ENCODE measurements at places on chromosomes 13 and 19. TPM values are rescaled to one million over a fixed set of nuclear protein-coding genes. Genes with fewer than 3 reads are reported as not detected.

GRCh38 chr13:97254816-97255215 lies 32.7 kb downstream of the MBNL2 start:
- no peak overlapping the region for H3K27ac ChIP-seq
- DNase-seq = no peak
- no peaks in the 10 kb centered on the region for H3K27me3 ChIP-seq
- H3K4me1 ChIP-seq = peaks cover 62% of the 10 kb centered on the region

GRCh38 chr19:17475541-17476115 lies 5.3 kb downstream of the SLC27A1 start:
- DNase-seq = no peak
- H3K27me3 ChIP-seq = no peaks in the 10 kb centered on the region
- H3K27ac ChIP-seq = no peak overlapping the region
- no peak overlapping the region for H3K4me3 ChIP-seq
- H3K36me3 ChIP-seq = no peaks in the 10 kb centered on the region

DNA sequence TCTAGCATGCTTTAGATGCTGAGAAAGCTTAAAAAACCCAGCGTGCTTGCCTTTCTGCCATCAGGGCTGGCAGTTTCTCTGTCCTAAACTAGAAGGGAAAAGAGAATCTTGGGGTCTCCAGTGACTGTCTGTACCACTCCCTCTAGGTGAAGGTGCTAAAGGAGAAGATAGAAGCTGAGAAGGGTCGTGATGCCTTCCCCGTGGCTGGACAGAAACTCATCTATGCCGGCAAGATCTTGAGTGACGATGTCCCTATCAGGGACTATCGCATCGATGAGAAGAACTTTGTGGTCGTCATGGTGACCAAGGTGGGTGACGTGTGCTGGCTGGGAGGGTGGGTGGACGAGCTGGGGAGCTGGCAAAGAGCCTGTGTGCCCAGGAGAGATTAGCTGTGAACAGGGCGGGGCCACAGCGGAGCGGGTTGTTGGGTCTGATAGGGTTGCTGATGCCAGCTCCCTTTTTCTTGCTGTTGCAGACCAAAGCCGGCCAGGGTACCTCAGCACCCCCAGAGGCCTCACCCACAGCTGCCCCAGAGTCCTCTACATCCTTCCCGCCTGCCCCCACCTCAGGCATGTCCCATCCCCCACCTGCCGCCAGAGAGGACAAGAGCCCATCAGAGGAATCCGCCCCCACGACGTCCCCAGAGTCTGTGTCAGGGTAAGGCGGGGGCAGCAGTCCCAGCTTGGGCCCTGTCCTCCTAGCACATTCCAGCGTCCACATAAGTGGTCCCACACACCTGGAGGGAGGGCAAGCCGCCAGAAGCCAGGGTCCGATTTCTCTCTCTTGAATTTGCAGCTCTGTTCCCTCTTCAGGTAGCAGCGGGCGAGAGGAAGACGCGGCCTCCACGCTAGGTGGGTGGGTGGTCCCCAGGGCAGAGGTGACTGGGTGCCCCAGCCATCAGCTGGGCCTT lies 2.3 kb downstream of the RAD23A start:
- H3K36me3 ChIP-seq = peaks cover 72% of the 10 kb centered on the region
- peak overlapping the region; percentile 58 for H3K27ac ChIP-seq
- DNase-seq = no peak
- H3K4me1 ChIP-seq = peaks cover 48% of the 10 kb centered on the region

GRCh38 chr19:56732976-56733375 lies 61.4 kb upstream of the ZNF835 start:
- no peak for DNase-seq
- H3K4me3 ChIP-seq = no peak overlapping the region
- no peaks in the 10 kb centered on the region for H3K27me3 ChIP-seq

CPB2 gene
- total RNA-seq = not detected

GRCh38 chr19:55165952-55166529 lies 372 bp downstream of the DNAAF3 start:
- DNase-seq = peak; percentile 53
- peaks cover 3% of the 10 kb centered on the region for H3K36me3 ChIP-seq
- H3K27me3 ChIP-seq = peaks cover 48% of the 10 kb centered on the region
- peaks cover 12% of the 10 kb centered on the region for H3K4me1 ChIP-seq
- H3K4me3 ChIP-seq = peak overlapping the region; percentile 61
- H3K27ac ChIP-seq = no peak overlapping the region

- no peak overlapping the region for H3K4me3 ChIP-seq
- no peak for DNase-seq
- no peaks in the 10 kb centered on the region for H3K36me3 ChIP-seq
- no peaks in the 10 kb centered on the region for H3K4me1 ChIP-seq
Observed at GRCh38 chr13:76912476-76912875, 26.3 kb upstream of the KCTD12 start.

DNA sequence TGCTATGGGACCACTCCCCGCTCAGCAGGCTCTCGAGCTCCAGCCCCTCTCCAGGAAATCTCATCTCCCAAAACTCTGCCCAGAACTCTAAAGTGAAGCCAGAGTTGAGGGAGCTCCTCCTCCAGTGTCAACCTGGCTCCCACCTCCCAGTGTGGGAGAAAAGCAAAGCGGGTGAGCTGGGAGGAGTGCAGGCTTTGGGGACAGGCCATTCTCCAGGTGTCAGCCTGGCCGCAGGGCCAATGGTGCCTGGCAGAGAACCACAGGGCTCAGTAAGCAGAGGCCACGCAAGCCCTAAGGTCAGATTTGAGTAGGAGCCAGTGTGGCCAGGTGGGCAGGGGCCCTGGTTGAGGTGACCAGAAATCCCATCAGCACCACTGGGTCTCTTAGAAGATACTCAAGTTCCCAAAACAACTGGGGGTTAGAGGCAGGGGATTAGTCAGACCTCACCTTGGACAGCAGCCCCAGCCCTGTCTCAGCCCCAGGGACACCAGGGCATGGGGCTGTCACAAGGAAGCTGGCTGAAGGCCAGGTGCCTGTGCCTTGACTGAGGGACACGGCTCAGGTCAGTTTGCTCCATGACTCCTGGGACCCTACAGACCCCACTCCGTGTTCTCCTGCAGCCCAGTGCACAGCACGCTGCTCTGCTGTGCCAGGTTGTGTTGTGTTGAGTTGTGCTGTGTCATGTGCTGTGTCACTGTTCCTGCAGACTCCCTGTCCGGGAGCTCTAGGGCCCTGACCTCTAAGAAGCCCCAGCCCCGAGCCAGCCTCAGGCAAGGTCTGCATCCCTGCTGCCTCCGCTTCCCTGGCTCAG lies 2.8 kb upstream of the ZNF181 start:
- H3K27me3 ChIP-seq = peaks cover 15% of the 10 kb centered on the region
- no peak overlapping the region for H3K4me3 ChIP-seq
- no peak overlapping the region for H3K27ac ChIP-seq
- H3K4me1 ChIP-seq = peaks cover 19% of the 10 kb centered on the region
- H3K36me3 ChIP-seq = peaks cover 10% of the 10 kb centered on the region
- no peak for DNase-seq

- H3K36me3 ChIP-seq = no peaks in the 10 kb centered on the region
- peak overlapping the region; percentile 72 for H3K4me3 ChIP-seq
- H3K27me3 ChIP-seq = no peaks in the 10 kb centered on the region
- no peak for DNase-seq
Observed at GRCh38 chr19:21604951-21605476, 99.6 kb downstream of the ZNF429 start.

LRRC4B gene
- not detected for total RNA-seq

ZNF556 gene
- not detected for total RNA-seq

DNA sequence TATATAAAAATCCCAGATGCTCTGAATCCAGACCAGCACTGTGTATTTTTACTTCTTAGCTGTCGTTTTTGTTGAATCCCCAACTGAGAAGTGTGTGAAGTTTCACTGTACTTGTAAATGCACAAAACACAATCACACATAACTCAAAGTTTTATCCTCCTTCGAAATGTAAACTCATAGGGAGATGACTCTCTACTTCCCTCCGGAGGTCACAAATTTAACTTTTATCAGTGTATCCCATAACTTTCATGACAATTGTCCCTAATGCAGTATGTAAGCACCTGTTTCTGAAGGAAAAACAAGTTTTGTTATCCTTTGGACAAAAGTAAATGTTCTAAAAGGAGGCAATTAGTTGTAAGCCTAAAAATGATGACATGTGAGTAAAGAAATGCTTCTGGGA lies 665.0 kb upstream of the SLITRK6 start:
- H3K4me1 ChIP-seq = no peaks in the 10 kb centered on the region
- no peak overlapping the region for H3K27ac ChIP-seq

DNA sequence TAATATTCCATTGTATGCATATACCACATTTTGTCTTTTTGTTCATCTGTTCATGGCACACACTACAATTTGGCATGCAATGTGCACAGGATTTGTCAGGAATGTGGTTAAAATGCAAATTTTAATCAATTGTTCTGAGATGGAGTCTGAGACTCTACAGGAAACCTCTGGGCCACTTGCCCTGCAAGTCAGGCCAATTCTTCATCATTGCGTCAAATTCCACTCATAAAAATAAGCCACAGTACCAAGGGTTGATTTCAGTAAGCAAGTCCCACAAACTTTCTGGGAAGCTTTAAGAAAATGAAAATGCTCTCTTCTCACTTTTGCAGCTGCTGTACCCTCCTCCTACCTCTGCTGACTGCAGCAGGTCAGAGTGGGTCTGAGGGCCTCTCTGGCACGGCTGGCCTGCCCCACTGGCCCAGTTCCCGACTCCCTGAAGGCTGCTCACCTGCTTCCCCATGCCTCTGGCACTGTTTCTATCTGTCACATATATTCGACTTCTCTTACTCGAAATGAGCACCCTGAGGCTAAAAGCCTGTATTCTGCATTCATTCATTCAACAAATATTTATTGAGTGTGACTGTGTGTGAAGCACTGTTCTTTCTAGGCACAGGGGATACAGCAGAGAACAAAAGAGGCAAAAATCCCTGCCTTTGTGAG lies 83.8 kb upstream of the WASF3 start:
- H3K36me3 ChIP-seq = no peaks in the 10 kb centered on the region
- no peak for DNase-seq
- no peaks in the 10 kb centered on the region for H3K27me3 ChIP-seq
- no peak overlapping the region for H3K4me3 ChIP-seq
- H3K27ac ChIP-seq = no peak overlapping the region
- peaks cover 4% of the 10 kb centered on the region for H3K4me1 ChIP-seq

- peaks cover 2% of the 10 kb centered on the region for H3K27me3 ChIP-seq
- H3K4me1 ChIP-seq = peaks cover 7% of the 10 kb centered on the region
- no peak for DNase-seq
- H3K4me3 ChIP-seq = no peak overlapping the region
Observed at GRCh38 chr19:3474010-3474409, 6.3 kb downstream of the SMIM24 start.

- H3K27ac ChIP-seq = no peak overlapping the region
- H3K27me3 ChIP-seq = peaks cover 18% of the 10 kb centered on the region
- H3K36me3 ChIP-seq = no peaks in the 10 kb centered on the region
- DNase-seq = no peak
- H3K4me3 ChIP-seq = no peak overlapping the region
Observed at GRCh38 chr19:46514589-46515289, 19.1 kb upstream of the PNMA8B start.

EHD2 gene
- 0.81 TPM for total RNA-seq

PINLYP gene
- 2.2 TPM for total RNA-seq

GRCh38 chr19:38653028-38653571 lies 5.7 kb downstream of the ACTN4 start:
- H3K27me3 ChIP-seq = no peaks in the 10 kb centered on the region
- no peak overlapping the region for H3K27ac ChIP-seq
- H3K36me3 ChIP-seq = peaks cover 12% of the 10 kb centered on the region
- no peak overlapping the region for H3K4me3 ChIP-seq
- DNase-seq = no peak

KLK15 gene
- not detected for total RNA-seq

DNA sequence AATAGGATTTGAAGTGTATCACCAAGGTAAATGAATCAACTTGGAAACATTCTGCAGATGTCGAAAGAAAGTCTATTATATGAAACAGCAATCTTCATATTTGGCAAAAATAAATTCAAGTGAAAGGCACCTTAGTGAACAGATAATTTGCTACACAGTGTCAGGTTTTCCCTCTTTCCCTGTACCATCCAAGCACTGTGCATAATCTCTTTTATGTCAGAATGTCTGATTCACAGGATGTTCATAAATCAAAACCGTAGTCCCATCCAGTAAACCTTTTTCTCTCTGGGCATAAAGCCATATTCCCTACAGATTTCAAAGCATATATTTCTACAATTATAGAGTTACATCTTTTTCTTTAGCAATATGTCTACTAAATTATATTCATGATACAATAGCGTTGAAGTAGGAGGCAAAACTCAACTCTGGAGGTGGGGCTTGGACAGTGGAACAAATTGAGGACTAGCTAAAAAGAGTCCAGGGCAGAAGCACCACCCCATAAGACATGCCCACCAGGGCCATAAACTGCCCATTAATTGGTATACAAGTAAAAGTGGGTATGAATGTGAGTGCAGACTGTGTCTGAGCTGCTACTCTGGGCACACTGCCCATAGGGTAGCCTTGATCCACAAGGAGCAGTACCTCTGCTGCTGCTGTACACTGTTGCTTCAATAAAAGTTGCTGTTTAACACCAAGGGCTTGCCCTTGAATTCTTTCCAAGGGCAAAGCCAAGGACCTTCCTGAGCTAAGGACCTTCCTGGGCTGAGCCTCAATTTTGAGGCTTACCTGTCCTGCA lies 72.1 kb upstream of the MYCBP2 start:
- no peak overlapping the region for H3K4me3 ChIP-seq
- peaks cover 2% of the 10 kb centered on the region for H3K27me3 ChIP-seq
- H3K4me1 ChIP-seq = no peaks in the 10 kb centered on the region
- H3K27ac ChIP-seq = no peak overlapping the region
- no peaks in the 10 kb centered on the region for H3K36me3 ChIP-seq

DNA sequence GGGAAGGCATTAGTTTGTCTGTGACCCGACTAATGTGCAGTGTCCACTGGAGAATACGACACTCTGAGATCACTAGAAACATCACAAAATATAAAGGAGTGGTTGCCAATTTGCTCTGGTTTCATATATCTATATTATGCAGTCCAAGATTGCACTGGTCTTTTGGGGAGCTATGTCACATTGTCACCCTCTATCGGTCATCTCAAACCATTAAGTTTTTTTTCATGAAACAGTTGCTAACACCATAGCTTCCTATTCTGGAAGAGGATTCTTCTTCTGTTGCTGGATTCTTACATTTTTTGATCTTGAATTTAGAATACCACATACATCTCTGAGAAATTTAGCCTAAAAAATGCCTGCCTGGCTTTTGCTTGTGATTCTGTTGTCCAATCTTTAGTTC lies 168.6 kb downstream of the LACC1 start:
- H3K4me1 ChIP-seq = no peaks in the 10 kb centered on the region
- H3K36me3 ChIP-seq = no peaks in the 10 kb centered on the region
- peaks cover 31% of the 10 kb centered on the region for H3K27me3 ChIP-seq
- H3K27ac ChIP-seq = no peak overlapping the region

DNA sequence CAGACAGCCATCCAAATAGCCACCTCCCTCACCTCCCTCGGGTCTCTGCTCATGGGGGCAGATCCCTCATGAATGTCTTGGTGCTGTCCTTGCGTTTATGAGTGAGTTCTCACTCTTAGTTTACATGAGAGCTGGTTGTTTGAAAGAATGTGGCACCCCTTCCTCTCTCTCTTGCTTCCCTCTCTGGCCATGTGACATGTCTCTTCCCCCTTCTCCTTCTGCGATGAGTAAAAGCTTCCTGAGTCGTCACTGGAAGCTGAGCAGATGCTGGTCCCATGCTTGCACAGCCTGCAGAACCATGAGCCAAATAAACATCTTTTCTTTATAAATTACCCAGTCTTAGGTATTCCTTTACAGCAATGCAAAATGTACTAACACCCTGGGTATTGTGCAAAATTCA lies 208.7 kb downstream of the LACC1 start:
- H3K4me1 ChIP-seq = peaks cover 13% of the 10 kb centered on the region
- DNase-seq = no peak
- no peaks in the 10 kb centered on the region for H3K36me3 ChIP-seq
- no peak overlapping the region for H3K27ac ChIP-seq

GPR18 gene
- 2.8 TPM for total RNA-seq

GRCh38 chr13:51887468-51887867 lies 25.7 kb downstream of the CCDC70 start:
- peaks cover under 1% of the 10 kb centered on the region for H3K27me3 ChIP-seq
- H3K4me3 ChIP-seq = no peak overlapping the region
- no peak for DNase-seq
- no peaks in the 10 kb centered on the region for H3K36me3 ChIP-seq
- H3K27ac ChIP-seq = no peak overlapping the region

Measured in activated CD4-positive, alpha-beta memory T cell treated with anti-CD3 and anti-CD28 coated beads for 36 hours (primary cell).